Nephron progenitor cell (in vitro differentiated cells): ENCODE measurements at places on chromosomes 12 and 14.

DNA sequence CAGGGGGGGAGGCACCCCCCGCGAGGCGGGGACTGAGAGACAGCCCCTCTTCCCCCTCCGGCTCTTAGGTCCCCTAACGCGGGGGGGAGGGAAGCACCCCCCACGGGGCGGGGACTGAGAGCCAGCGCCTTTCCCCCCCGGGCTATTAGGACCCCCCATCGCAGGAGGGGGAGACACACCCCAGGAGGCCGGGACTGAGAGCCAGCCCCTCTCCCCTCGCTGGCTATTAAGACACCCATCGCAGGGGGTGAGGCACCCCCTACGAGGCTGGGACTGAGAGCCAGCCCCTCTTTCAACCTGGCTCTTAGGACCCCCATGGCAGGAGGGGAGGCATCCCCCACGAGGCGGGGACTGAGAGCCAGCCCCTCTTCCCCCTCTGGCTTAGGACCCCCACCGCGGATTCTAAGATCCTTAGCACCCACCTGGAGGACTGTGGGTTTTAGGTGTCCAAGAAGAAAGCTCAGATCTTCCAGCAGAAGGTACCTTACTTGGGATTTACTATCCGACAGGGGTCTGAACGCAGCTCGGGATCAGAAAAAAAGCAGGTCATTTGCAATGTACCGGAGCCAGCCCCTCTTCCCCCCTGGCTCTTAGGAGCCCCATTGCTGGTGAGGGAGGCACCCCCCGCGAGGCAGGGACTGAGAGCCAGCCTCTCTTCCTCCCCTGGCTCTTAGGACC lies 197.8 kb upstream of the PZP start:
- no peak for DNase-seq

- DNase-seq, result no peak
Measured at GRCh38 chr12:120853188-120853587, 51.0 kb downstream of the SPPL3 start.

DNA sequence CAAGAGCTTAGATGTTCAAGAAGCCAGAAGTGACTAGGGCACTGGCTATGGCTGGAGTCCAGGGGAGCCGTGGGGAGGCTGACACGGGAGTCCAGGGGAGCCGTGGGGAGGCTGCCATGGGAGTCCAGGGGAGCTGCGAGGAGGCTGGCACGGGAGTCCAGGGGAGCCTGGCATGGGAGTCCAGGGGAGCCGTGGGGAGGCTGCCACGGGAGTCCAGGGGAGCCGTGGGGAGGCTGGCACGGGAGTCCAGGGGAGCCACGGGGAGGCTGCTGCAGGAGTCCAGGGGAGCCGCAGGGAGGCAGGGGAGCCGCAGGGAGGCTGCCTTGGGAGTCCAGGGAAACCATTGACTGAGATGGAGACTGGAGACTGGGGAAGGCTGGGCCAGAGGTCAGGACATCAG lies 54.9 kb downstream of the TECPR2 start:
- DNase-seq, result no peak

- no peak for DNase-seq
Measured at GRCh38 chr12:44015333-44015941, 179.6 kb downstream of the TMEM117 start.

DNA sequence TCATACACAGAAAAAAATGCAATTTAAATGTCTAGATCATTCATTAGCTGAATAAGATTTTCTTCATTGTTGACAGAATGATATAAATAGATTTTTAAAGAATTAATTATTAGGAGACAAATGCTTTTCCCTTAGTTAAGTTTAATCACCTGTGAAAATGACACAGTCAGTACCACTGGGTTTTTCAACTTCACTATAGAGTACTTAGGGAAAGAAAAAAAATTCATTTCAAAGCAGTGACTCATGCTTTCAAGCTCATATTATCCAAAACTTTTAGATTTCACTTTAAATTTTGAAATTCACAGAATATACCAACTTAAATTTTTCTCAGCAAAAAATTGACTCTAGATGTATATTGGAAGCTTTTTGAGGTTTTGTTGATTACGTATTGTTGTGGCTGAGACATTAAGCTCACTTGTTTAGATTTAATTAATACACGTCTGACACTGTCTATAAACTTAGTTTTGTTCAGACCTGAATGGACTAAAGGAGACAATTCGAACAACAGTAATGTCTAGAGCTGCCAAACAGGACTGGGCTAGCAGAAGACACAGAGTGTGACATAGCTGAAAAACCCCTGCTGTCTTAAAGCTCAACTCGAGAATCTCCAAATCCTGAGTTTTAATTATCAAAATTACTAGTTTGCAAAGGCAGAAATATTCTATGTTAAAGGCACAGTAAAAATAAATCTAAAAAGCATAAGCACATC lies 1.6 kb downstream of the MGAT4C start:
- no peak for DNase-seq

DNA sequence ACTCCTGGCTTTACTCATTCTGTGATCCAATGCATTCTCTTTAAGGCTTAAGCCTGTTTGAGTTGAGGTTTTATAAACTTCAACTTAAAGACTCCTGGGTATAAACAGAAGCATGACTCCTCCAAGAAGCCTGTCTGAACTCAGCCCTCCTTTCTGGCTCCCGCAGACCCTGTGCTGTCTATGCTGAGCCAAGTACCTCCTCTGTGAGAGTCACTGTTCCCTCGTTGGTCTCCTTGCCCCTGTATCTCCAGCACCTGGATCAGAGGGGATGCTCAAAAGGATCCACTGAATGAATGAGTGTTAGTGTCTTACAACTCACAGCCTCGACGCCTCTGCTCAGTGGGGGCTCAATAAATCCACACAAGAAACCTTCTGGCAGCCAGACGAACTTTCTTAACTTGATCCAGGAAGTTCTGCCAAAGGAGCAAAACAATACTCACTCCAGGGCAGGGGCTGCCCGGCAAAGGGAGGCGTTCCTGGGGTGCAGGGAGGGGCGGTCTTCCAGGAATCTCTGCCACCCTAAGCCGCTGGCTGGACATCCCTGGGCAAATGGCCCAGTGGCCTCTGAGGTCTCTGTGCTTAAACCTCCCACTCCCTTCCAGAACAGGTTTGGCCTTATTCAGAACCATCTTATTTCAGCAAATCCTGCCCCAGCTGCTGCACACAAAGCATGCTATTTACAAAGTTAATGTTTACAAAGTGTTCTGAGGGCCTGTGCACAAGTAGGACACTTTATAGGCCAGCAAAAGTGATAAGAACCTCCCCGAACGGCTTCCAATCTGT lies 32.9 kb downstream of the MAP1LC3B2 start:
- no peak for DNase-seq

GRCh38 chr12:26251600-26251999 lies 56.2 kb downstream of the SSPN start:
- DNase-seq, result no peak

- no peak for DNase-seq
Measured at GRCh38 chr12:12817616-12818015, 4.5 kb downstream of the DDX47 start.

DNA sequence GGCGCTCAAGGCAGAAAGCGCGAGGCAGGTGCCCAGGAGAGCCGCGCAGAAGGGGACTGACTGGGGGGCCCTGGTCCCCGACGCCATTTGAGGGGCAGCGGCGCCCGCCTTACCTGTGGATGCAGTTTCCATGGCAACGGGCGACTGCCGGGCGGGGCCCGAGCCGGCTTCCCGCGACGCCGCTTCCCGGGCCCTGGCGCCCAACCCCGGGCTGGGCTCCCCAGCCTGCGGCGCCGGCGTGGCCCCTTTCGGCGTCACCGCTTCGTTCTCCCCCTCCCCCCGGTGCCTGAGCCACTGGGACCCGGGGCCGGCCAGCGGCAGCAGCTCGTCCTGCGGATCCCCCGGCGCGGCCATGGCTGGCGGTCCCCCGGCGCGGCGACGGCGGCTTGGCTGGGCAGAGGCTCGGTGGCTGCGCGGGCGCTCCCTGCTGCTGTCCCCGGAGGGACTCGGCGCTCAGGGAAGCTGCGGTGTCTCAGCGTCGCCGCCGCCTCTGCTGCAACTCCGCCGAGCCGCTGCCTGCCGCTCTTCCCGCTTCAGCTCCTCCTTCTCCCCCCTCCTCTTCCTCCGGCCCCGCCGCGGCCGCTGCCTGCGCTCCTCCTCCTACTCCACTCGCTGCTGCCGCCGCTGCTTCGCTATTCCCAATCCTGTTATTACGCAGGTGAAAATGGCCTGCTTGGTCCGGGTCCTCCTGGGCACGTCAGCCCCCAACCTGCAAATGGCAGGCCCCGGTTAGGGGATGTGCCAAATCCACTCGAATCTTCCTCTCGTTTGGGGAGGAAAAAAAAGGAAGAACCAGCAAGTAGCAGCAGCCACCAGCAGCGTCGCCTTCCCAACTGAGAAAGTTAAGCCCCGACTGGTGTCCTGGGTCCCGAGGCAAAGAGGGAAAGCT lies at the start of gene RTN1:
Gene RTN1 (minus strand): TSS at position 500 of the 889 bp plus-strand sequence. CDS start 146 bp downstream, at position 354.
- DNase-seq, result peak; percentile 77

- DNase-seq, result no peak
Measured at GRCh38 chr12:63362166-63362565, 211.2 kb upstream of the AVPR1A start.

GRCh38 chr12:24595652-24596235 lies 353.2 kb downstream of the BCAT1 start:
- peak; percentile 7 for DNase-seq

DNA sequence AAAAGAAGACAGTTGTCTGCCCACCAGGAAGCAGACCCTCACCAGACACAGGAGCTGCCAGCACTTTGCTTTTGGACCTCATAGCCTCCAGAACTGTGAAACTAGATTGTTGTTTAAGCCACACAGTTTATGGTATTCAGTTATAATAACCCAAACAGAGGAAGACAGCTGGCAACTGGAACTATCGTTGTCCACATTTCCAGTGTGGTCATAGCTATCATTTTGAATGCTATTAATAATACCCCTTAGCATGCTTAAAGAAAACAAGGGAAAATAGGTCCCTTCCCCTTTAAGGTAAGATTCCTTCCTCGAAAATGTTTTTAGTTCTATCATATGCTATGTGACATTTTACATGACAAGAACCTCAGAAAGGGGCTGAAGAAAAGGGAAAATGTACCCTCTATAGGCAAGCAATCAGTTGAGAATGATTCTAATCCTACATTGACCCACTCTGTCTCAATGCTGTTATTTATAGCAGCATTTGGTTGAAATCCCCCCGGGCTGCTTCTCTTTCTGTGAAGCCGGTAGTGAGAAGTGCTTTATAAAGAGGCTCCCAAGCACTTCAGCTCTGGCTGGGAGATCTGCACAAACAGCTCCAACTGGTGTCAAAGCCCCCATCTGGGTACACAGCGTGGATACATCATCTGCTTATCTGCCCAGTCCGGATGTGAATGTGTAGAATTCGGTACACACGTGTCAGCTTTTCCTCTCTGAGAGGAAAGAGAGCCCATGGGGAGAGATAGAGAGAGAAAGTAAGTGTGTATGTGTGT lies 221.2 kb upstream of the FLRT2 start:
- DNase-seq, result no peak

GRCh38 chr12:6555018-6555691 lies 687 bp downstream of the IFFO1 start:
- DNase-seq, result peak; percentile 34

GRCh38 chr12:42421844-42422779 lies 96.1 kb downstream of the PPHLN1 start:
- no peak for DNase-seq

- no peak for DNase-seq
Measured at GRCh38 chr14:53183056-53183455, 29.9 kb upstream of the DDHD1 start.

GRCh38 chr12:68287106-68287505 lies 33.7 kb upstream of the IL22 start:
- no peak for DNase-seq

DNA sequence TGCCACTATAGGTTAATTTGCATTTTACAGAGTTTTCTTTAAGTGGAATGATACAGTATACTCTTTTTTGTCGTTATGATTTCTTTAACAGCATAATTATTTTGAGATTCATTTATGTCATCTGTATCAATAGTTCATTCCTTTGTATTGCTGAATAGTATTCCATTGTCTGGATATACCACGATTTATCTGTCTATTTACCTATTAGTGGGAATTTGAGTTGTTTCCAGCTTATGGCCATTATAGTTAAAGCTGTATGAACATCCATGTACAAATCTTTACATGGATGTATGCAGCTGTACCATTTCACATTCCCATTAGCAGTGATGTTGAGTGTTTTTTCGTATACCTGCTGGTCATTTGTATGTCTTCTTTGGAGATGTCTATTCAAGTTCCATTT lies 163.9 kb downstream of the ETNK1 start:
- DNase-seq, result no peak

DNA sequence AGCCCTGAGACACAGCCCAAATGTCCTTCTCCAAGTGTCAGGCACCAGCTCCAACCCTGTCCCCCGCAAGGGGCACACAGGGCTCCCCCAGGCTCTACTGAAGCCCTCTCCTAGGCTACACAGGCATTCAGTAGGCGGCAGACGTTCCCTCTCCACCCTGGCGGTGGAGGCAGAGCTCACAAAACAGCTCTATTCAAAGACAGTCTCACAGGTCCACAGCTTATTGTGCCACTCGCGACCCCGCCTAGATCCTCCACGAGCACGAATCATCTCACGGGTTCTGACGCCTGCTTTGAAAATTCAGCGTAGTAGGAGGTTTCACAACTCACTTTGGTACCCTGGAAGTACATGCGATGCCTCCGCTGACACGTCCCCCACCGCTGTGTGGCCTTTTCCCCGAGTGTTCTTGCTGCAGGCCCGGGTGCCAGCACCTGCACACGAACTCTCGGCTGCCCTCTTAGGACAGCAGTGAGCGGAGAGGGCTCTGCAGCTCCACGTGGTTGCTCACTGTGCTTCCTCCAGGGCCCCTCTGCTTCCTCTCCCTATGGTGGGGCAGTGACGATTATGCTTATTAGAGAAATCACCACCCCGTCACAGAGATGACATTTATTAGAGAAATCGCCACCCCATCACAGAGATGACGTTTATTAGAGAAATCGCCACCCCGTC lies 78.5 kb downstream of the ADGRD1 start:
- DNase-seq, result no peak

DNA sequence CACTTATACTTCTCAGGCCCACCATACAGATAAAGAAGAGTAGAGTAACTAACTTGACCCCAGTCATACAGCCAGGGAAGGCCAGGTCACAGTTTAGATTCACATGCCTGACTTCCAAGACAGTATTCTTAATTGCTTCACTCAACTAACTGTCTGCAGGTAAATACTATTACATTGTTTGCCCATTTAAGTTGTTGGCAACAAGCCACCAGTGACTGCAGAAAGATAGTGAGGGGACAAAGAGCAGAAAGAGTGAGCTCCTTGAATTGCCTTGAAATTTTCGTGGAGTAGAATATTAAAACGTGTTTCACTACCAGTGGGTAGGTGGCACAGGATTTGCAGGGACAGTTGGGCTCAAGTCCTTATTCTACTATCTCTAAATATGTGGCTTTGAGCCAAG lies 146.3 kb upstream of the RMST start:
- DNase-seq, result no peak
